ENCODE measurements at places on chromosomes 5 and 9. TPM values are rescaled to one million over a fixed set of nuclear protein-coding genes. Genes with fewer than 3 reads are reported as not detected.

DNA sequence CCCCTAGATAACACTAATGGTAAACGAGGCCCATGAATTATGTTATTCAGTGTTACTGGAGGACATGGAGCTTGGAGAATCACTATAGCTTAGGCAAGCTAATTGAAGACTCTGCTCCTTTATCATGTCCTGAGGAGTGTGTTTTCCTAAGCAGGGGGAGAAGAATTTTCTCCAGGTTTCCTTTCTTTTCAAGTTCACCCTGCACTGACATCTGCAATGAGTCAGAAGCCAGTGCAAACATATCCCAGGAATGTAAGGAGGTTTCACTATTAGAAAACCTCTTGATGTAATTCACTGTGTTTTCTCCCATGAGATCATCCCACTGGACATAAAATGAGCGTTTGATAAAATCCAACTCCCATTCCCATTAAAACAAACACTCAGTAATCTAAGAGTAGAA, 75.6 kb downstream of the DMRT2 start:
- no peak for DNase-seq

- no peak for DNase-seq
These were observed 18.7 kb downstream of the ECM2 start for GRCh38 chr9:92517046-92517445.

GRCh38 chr5:175381130-175381529, 62.9 kb downstream of the DRD1 start:
- no peak for DNase-seq

DNA sequence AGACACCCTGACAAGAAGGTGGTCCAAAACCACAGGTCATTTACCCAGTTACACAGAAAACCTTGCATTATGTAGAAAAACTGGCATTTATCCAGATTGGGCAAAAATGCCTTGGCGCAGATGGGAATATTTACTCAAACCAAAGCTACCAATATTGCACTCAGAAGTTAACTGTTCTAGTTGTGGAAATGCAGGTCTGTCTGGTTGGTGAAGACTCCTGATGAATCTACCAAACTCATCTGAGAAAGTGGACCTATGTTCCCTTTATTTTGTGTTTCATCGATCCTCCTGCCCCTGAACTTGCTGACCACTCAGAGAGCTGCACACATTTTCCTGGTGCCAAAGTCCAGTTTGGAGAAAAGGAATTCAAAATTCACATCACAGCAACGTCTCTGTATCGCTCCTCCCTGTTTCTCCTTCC, 85.2 kb upstream of the ALDH1A1 start:
- DNase-seq, result no peak

DNA sequence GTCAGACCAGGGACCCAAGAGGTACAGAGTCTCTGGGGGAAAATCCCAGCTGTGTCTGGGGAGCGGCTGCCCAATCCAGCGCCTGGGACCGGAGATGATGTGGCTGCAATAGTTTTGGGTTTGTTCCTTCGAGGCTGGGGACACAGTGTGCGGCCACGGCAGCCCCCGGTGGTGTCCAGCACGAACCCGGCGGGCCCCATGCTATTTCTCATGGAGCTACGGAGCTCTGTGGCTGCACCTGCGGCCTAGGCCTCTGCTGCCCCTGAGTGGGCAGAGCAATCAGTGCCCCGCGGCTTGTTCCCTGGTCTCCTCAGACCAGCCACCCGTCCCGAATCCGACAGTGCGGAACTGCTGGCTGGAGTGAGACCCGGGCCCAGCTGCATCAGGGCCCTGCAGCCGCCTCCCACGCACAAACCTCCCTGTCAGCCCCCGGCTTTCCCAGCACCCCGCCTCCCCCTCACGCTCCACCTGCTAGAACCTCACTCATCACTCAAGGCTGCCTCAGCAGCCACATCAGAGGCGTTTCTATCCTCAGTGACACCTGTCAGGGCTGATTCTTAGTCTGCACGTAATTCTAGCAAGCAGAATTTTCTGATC, 29.0 kb downstream of the SARDH start:
- DNase-seq, result no peak

DNA sequence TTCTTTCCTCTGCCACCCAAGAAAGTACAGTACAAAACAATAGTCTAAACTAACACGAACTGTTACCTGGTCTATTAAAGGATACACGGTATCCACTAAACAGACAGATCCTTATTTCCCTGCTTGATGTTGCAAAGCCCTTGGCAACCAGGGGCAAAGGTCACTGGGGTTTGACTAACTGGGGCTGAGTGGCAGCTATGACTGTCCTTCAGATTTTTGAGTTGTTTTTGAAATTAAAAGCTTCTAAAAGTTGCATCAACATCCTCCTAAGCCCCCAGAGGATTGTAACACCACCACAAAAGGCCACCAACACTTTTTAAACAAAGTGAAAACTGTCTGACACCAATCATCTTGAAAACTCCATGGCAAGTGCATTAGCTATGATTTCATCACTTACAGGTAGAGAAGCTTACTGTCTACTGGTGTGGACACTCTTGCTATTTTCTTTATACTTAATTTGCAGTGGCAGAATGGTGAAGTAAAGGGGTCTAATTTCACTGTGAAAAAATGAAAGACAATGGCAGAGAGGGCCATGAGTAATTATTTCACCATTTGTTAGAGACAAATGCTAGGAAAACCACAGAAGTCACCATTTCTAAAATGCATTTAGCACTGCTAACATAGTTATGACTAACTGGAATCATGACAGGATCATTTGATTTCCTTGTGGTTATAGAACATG, 292.4 kb downstream of the EFNA5 start:
- DNase-seq, result no peak

DNA sequence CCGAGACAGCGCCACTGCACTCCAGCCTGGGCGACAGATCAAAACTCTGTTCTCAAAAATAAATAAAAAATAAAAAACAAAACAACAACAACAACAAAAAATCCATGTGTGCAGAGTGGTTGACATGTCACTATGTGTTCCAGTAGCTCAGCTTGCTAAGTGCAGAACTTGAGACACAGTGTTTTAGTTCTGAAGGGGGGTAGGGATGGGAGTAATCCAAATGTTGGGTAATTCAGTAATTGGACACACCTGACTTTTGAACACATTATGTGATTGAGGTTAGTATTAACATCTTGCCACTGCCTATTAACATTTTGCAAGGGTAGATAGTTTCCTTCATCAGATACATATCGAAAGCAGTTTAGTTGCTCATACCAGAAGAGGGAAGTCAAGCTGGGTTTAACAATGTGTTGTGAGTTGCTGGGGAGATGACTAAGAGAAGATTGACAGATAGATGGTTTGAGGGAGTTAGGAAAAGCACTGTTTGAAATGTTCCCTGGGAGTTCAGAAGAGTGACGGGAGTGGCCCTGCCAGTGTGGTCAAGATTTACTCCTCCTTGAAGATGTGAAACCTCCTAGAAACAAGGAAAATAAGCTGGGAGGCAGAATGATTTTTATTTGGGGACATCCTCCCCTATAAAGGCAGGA, 928 bp downstream of the HACD4 start:
- no peak for DNase-seq

DNA sequence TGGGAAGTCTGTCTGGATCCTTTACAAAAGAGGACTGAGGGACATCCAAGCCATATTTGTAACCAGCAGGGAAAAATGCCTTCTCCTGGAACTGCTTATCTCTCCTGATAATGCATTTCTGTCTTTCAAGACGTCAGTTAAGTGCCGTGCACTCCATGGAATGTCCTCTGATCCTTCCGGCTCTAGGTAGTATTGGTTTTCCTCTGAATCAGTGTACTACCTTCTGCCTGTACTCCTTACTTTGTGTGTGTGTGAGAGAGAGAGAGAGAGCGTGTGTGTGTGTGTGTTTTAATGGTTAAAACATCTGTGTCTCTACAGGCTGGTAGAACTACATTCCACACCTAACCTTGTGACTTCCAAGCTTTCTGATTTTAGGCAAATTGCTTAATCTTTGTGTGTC, 89.9 kb downstream of the PIP5K1B start:
- no peak for DNase-seq

GRCh38 chr5:69099302-69099701, 5.5 kb downstream of the SLC30A5 start:
- DNase-seq, result no peak

DNA sequence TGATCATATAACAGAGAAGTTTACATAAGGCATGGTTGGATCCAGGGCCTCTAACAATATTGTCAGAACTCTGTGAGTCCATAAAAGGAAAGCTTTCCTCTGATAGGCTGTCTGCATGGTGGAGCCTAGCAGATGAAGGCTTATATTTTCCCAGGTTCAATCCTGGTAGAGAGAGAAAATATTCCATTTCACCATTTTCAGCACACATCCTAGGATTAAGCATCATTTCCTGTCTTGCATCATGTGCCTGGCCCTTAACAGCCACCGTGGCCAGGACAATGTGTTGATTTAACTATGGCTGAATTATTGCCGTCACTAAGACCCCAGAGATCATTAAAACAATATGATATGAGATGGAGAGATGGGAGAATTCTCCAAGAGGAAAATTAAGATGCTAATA, 90.9 kb upstream of the GRIA1 start:
- DNase-seq, result no peak

- DNase-seq, result no peak
These were observed 162.2 kb upstream of the MEF2C start for GRCh38 chr5:89045216-89045615.

GRCh38 chr5:135541807-135542502, 6.2 kb upstream of the NEUROG1 start:
- no peak for DNase-seq

DNA sequence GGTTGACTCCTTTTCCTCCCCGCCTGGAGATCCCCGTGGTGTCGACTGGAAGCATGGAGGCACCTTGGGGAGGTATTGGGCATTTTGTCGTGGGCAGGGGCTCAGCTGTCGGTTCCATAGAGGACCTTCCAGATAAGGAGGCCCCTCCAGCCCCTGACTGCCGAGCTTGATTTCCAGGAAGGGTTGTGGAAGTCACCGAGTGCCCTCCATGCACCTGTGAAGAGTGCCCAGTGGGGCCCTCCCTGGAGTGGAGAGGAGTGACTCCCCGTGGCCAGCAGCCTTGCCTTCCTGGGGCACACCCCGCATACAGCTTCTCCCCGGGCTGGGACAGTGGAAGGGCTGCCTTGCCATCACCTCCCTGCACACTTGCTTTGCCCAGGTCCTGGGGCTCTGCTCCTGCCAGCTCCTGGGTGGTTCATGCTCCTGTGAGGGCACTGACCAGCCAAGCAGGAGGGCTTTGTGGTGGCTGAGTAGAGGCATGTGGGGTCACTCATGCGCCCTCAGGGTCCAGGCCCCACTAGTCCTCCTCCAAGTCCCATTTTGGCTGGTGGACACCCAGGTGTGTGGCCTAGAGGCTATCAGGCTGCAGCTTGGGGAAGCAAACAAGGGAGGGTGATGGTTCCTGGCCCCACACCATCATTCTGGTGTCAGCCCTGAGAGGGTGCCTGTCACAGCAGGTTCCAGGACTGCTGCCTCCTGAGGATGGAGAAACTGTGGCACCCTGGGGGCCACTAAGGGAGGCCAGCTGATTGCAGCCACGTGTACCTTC, 133.0 kb downstream of the WNK2 start:
- no peak for DNase-seq

GRCh38 chr5:29380029-29380428, 1813.5 kb upstream of the CDH6 start:
- no peak for DNase-seq

- DNase-seq, result no peak
These were observed 4.6 kb downstream of the TEX48 start for GRCh38 chr9:114677418-114677817.

- DNase-seq, result no peak
These were observed 436.0 kb downstream of the ZNF608 start for GRCh38 chr5:124310453-124310852.

DNA sequence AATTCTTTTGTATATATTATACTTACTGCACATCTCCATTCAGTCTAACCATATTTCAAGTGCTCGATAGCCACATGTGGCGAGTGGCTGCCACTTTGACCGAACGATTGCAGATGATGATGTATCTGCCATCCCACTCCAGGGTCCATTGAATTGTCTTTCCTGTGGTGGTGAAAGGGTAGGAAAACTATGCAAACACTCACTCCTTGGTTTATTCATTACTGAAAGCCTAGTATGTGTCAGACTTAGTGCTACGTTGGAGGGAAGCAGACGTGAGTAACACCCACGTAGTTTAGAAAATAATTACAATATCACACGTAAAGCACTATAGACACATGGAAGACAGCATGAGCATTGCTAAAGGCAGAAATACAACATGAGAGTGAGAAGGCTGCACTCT, 353.7 kb downstream of the CSNK1G3 start:
- DNase-seq, result no peak

DNA sequence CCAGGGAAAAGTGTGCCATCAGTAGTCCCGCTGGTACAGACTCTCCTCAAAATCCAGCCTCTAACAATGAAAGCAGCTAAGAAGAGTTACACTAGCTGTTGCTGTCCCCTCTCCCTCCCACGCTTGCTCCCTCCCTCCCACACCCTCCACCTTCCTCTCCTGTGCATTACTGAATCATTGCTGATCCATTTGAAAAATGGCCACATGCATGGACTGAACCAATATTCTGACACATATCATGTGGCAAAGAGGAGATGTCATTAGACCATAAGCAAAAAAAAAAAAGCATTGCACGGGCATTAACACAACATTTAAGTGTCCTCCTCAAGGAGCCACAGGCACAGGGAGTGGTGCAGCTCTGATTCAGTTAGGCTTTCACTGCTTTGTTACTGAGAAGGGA, 37.9 kb downstream of the LHFPL2 start:
- no peak for DNase-seq

GRCh38 chr5:912280-913091, 19.8 kb downstream of the TRIP13 start:
- no peak for DNase-seq

DNA sequence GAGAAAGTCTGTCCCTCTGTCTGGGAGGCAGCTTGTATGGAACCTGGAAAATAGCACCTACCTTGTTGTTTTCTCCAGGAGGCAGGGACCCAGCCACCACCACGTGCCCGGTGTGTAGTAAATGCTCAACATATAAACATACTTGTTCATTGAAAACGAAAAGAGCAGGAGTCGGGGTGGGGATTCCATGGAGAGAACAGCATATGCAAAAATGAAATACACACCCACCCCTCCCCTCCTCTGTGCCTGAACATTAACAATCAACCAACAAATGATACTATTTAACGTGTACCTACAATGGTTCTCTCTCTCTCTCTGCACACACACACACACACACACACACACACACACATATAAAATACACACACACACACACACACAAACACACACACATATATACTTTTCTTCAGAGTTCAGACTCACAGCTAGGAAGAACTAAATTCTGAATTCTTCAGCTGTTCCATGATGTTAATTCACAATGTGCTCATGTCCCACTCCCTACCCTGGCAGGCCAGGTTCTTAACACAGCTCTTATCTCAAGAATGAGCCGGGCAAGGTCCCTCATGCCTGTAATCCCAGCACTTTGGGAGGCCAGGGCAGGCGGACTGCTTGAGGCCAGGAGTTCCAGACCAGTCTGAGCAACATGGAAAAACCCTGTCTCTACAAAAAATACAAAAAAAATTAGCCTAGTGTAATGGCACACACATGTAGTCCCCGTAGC, 16.3 kb upstream of the DENND1A start:
- DNase-seq, result no peak

The MARVELD2 gene
- 0.41 TPM for total RNA-seq

The PCDHB4 gene
- total RNA-seq, result 4.5 TPM

The RNF183 gene
- not detected for total RNA-seq

The FAM153A gene
- total RNA-seq, result 2.4 TPM

The GALNT10 gene
- 5.7 TPM for total RNA-seq

The RASGEF1C gene
- total RNA-seq, result 17.9 TPM

The PCDHGC4 gene
- 65.2 TPM for total RNA-seq

The TMEM38B gene
- 29.3 TPM for total RNA-seq

All from frontal cortex (tissue), 4 donors.